Upper lobe of left lung (tissue), 6 donors: ENCODE measurements at places on chromosomes 13 and 19.

DNA sequence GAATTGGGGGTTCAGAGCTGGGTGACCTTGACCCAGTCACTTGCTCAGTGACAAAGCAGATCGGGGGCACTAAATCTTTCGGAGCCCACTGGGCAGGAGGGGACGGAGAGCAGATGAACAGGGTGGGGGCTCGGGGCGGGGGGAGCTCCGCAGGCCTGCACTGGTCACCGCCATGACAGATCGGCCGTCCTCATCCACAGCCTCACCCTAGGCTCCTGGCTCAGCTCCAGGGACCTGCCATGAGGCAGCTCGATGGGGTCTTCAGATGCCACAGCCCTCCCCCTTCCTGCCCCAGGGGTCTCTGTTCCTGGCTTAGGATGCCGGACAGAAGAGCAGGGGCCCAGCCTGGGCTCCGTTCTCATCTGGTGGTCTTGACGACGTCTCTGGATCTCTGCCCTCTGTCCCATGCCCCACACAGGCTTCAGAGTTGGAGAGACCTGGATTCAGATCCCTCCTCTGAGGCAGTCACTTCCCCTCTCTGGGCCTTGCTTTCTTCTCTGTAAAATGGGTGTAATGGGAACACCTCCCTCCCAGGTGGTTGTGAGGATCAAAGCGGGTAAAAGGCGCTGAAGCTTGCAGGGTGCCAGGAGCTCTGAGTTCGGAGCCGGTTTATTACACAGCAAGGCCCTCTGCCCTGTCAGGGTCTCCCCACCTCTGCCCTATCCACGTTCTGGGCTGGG is 3.0 kb downstream of the KDM4B start:
- no peak for DNase-seq

- DNase-seq: no peak
Measured at GRCh38 chr19:608155-609003, 18.7 kb downstream of the HCN2 start.

DNA sequence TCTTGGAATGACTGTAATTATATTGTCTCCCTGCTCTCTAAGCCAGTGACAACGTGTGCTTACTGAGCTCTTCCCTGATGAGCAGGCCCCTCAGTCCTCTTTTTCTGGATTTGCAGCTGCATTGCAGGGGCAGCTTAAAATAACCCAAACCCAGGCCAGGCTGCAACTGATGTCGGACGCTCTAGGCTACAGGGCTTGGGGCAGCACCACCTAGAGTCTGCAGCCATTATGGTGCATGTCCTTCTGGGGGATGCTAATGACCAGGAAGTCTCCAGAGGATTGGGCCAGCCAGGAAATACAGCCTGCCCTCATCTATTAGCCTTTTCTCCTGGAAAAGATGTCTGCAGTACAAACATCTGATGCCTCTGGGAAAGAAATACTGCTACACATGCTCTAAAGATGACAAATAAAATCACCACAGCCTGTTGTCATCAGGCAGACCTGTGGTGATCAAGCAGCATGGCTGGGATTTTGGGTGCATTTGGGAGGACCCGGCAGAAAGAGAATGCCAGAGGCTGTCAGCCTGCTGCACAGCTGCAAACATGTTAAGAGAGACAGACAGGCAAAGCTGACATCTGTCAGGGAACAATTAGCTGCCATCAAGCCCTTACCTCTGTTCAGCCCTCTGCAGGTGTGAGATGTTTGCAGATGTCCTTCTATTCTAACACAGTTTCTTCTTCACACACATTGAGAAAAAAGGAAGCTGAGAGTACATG is 51.8 kb downstream of the CCDC70 start:
- no peak for DNase-seq

DNA sequence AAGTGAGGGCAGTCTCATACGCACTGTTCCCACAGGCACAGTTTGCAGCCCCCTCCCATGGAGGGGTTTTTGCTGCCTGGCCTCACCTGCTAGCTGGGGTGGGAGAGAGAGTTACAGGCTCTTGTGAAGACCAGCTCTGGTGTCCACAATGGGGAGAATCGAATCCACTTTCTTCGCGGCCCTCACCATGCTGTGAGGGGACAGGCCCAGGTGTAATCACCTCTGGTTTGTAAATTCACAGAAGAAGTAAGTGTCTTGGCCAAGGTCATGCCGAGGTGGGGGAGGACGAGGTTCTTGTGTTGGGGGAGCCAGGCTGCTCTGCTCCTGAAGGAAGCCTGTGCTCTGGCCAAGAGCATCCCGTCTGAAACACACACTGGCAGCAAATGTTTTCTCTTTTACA is 39.5 kb downstream of the TEX29 start:
- DNase-seq: no peak

DNA sequence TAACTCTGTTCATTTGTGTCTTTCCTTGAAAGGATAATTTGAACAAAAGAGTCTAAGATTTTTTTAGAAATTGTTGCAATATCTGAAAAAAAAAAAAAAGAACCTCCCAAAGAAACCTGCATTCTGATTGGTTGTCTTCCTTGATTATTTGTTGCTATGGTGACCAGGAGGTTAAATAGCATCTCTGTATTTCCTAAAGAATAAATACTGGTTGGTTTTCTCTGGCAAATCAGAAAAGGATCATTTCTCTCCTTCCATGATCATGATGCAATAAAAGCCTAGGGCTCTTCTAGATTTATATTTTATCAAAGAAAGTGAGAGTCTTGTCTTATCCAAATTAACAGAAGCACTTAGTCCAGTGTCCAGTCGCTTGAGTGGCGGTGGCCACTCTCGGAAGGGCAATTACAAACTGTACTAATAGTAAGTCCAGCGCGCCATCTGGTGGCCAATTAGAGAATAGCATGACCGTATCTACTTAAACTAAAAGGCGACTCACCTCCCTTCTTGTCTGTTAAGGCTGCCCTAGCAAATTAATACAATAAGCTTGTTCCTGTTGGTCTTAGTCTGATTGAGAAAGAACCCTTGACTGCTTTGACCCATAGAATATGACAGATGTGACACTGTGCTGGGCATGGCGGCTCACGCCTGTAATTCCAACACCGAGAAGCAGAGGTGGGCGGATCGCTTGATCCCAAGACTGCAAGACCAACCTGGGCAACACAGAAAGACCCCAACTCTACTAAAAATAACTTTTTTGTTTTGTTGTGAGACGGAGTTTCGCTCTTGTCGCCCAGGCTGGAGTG is 47.0 kb upstream of the PNMA8B start:
- DNase-seq: peak; percentile 96

DNA sequence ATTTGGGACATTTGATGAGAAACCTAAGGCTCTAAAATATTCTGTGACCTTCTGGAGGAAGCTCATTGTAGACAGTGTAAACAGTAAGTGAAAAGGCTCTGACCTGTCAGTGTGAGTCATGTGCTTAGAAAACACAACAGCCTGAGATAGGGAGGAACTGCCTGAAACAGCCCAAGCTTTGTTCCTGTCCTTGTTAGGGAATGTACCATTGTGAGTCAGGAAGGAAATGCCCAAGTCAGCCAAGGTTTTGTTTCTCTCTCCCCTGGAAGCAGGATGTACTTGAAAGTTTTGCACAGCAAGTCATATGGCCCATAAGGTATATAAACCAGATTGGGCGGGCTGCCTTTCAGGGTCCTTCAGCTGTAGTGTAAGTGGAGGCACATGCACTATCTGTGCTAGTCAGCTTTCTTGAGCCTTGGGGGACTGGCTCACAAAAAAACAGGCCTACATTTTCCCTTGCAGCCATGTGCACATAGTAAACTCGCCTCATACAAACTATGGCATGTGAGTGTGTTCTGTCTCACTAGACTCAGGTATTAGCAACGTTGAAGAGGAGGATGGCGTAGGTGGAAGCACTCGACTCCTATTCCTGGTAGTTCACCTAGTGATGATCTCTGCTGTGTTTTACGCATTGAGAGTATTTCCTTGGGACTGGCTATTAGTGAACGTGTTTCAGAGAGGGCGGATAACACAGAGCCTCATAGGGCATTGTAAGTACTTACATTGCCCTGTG is 141.2 kb upstream of the KLHL1 start:
- no peak for DNase-seq

DNA sequence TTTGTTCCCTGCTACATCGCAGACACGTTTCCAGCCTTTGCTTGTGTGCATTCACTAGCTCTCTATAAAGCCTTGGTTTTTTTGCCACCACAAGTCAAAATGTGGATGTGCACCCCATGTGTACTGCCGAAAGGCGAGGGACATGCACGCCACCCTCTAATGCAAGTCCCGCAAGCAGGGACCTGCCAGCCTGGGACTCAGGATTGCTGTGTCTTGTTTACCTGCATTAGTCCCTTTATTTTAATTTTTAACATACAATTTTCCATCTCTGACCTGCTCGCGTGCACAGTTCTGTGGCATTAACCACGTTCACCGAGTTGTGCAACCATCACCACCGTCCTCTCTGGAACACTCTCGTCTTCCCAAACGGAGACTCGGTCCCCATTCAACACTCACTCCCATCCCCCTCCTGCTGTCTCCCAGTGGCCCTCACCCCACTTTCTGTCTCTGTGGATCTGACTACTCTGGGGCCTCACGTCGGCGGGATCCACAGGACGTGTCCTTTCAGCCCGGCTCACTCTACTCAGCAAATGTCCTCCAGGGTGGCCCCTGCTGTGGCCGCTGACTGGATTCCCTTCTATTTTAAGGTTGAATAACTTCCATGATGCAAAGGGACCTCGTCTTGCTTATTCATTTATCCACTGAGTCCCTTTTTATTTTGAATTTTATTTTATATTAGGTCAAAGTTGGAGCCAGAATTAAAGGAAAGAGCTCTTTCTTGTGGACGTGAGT is 58.4 kb downstream of the RASA3 start:
- peak; percentile 17 for DNase-seq

DNA sequence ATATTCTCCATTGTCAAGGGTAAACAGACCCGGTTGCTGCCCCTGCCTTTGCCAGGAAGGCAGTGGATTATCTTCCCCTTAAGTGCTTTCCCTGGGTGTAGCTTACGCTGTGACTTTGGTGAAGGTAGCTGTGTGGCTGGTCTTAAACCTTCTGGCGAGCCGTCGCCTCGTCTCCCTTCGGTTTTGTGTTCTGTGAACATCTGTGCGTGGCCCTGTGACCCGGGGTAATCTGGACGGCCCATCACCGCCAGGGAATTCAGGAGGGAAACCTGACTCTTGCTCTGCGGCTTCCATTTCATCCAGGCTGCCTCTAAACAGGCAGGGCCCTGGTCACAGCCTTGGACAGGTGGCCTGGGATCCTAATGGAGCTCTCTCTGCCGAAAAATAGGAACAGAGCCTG is 78.7 kb downstream of the SHISA2 start:
- no peak for DNase-seq

GRCh38 chr13:76725211-76725610 is 161.0 kb downstream of the KCTD12 start:
- no peak for DNase-seq

- DNase-seq: no peak
Measured at GRCh38 chr19:45676851-45677263, 8.8 kb downstream of the GIPR start.

DNA sequence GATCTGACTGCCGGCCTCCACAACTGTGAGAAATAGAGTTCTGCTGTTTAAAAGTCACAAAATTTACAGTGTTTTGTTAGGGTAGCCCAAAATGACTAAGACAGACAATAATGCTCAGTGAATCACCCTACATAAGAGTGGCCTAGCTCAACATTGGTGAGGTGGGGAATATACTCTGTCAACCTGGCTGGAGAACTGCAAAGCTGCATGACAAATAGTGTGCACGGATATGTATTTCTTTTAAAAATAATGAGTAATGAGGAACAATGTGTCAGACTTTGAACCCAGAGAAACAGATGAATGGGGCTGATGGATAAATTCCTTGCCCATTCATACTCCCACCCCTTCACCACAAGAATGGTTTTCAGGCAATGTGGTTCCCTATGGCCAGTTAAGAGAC is 372.4 kb downstream of the SUCLA2 start:
- no peak for DNase-seq

DNA sequence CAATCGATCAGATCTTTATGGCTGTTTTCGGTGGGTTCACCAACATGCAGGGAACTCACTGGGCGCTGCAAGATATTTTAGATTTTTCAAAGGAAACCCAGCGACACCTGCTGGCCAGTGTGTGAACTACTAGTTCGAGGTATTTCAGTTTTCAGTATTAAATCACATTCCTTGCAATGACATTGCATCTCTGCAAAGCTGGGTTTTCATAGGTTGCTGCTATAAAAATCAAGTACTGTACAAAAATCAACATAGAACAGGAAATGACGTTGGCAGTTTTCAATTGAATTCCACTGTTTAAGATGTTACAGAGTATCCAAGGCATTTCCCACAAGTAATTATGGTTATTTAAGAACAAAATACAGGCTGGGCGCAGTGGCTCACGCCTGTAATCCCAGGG is 17.6 kb downstream of the LIG1 start:
- DNase-seq: peak; percentile 45

GRCh38 chr13:50227361-50227760 is 212.1 kb downstream of the KCNRG start:
- no peak for DNase-seq

- no peak for DNase-seq
Measured at GRCh38 chr13:36298535-36299068, 988 bp upstream of the CCDC169 start.

GRCh38 chr13:108760541-108760940 is 131.1 kb downstream of the MYO16 start:
- DNase-seq: no peak

DNA sequence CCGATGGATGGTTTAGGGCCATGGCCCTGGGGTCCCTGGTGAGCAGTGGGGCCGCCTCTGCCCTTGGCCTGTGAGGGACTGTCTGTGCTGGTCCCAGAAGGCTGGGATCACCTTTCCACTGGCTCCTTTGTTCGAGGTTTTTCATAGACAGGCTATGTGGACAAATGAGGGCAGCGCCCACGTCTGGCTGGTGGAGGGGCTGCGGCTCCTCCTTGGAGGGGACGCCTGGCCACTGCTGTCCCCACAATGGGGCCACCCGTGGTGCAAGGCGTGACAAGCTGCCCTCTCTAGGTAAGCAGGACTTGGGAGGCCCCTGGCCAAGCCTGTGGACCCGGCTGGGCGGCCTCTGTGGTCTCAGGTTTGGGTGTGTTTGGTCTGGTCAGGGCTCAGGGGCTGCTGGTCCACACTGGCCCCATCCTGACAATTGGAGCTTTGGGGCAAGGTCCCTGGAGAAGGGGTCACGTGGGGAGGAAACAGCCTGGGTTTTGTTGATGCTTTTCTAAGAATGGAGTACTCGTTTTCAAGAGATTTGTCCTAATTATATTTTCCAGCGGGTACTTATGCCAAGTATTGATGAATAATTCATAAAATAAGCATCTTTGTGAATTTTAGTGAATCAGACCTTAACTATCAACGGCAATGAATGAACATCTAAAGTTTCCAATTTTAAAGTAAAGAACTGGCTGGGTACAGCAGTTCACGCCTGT is 33.3 kb downstream of the MCF2L start:
- DNase-seq: no peak

DNA sequence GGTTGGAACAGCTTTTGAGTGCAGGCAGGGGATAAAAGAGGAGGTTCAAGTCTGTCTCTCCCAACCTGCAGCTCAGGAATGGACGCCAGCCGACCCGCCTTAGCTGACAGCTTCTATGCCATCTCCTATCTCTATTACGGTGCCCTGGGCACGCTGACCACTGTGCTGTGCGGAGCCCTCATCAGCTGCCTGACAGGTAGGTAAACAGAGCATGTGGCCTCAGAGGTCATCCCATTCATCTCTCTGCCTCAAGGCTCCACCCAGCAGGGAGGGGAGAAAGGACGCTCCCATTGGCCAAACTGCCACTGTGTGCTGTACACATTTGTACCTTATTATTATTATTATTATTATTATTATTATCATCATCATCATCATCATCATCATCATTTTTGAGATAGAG is 16.5 kb downstream of the SLC5A5 start:
- DNase-seq: no peak

GRCh38 chr19:1465191-1466016 is 13.6 kb downstream of the C19orf25 start:
- DNase-seq: peak; percentile 39

- peak; percentile 97 for DNase-seq
Measured at GRCh38 chr19:32580901-32581704, at the start of gene PDCD5. PDCD5 (plus strand) TSS chr19:32581190; CDS start chr19:32581262, 72 bp downstream.

GRCh38 chr13:31731921-31732320 is 7.4 kb upstream of the RXFP2 start:
- no peak for DNase-seq
